ENCODE measurements at places on chromosomes 5 and 9.

DNA sequence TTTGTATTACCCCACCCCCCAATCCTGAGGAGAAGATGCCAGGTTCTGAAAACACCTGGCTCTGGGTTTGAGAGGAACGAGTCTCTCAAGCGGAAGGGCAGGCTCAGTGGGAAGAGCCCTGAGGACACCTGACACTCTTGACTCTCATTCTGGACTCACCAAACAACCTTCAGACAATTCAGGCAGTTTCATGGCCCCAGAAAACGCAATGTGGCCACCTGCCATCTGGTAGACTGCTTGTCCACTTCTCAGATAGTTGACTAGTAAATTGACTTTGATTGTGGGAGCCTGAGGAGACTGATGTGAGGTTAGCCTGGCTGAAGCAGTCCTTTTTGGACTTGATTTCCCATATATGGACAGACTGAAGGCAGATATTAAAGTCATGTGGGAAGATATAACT lies 117.5 kb upstream of the FSTL4 start:
- DNase-seq: no peak

- no peak for DNase-seq
Observed at GRCh38 chr5:172765766-172766286, 5.2 kb downstream of the DUSP1 start.

GRCh38 chr9:3835393-3835792 lies 309.6 kb upstream of the RFX3 start:
- no peak for DNase-seq

- DNase-seq: no peak
Observed at GRCh38 chr5:84568171-84568570, 183.5 kb upstream of the EDIL3 start.

GRCh38 chr5:137096149-137097103 lies 402.7 kb downstream of the SPOCK1 start:
- DNase-seq: no peak

GRCh38 chr5:38803246-38803645 lies 42.6 kb upstream of the OSMR start:
- DNase-seq: no peak

DNA sequence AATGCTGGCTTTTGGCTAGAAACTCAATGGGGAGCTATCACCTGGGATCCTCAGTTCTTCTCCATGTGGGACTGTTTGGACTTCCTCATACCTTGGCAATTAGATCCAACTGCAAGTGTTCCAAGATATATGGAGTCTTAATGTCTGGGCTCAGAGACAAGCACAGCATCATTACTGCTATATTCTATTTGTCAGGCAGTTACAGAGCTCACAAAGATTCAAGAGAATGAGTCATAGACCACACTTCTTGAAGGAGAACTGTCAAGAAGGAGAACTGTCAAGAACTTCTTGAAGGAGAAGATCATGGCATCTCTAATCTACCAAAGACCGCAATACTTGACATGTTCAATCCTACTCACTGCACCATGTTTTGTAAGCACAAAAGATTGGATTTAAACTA lies 106.8 kb upstream of the NREP start:
- no peak for DNase-seq

DNA sequence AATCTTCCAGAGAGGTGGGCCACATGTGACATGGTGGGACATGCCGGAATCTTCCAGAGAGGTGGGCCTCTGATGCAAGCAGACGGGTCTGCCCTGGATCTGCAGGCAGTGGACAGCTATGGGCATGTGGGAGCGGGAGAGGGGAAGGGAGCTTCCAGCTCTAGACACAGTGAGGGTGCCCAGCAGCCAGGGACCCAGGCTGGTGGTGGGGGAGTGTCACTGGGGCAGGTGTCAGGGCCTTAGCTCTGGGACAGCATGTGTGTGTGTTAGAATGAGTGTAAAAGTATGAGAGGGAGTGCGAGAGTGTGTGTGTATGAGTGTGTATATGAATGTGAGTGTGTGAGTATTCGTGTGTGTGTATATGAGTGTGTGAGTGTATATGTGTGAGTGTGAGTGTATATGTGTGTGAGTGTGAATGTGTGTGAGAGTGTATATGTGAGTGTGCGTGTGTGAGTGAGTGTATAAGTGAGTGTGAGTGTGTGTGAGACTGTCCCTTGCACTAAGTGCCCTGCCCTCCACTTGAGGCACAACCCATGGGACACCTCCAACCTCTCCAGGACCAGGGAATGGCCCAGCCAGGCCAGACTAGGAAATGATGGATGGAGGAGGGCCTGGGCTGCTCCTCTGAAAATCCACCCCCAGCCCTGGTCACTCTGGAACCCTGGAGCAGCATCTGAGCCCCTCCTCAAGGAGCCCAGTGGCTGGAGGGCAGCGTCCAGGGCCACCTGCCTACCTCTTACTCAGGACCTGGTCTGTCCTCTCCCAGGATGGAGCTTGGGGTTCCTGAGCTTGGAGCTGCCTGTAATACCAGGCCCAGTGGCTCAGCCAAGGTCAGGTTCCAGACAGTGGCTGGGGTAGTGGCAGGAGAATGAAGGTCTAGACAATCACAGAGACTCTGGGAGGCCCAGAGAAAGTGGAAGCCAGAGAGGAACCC lies 122.2 kb downstream of the C9orf50 start:
- DNase-seq: no peak

GRCh38 chr9:104743376-104743985 lies 4.0 kb upstream of the NIPSNAP3A start:
- DNase-seq: no peak

GRCh38 chr9:87137718-87138117 lies 190.4 kb upstream of the GAS1 start:
- DNase-seq: no peak

DNA sequence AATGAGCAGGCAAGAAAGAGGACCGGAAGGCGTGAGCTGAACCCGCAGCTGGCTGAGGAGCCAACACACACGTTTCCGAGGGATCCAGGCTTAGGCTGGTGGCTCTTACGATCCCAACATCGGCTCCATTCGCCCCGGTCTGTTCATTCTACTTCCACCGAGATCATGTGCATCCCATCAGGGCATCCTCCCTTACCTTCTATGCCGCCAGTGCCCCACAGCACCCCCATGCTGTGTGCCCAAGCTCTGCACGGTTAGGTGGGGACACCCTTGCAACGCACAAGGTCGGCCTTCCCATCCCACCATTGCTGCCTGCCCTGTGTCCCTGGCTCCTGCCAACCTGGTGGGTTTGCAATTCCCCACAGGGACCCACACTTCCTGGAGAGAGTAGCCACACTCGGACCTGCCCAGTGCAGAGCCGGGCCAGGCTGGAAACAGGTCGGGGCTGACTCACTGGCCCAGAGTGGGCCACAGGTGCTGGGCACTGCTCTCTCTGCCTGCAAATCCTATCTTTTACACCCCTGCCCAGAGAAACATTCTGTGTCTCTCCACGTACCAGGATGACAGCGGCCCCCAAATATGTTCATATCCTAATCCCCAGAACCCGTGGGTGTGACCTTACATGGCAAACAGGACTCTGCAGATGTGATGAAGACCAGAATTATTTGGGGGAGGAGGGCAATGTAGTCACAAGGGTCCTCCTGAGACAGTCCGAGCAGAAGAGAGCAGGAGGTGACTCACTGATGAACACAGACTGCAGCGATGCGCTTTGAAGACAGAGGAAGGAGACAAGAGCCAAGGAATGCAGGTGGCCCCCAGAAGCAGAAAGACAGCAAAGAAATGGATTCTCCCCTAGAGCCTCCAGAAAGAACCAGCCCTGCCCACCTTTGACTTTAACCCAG lies 182.2 kb downstream of the AUH start:
- no peak for DNase-seq

DNA sequence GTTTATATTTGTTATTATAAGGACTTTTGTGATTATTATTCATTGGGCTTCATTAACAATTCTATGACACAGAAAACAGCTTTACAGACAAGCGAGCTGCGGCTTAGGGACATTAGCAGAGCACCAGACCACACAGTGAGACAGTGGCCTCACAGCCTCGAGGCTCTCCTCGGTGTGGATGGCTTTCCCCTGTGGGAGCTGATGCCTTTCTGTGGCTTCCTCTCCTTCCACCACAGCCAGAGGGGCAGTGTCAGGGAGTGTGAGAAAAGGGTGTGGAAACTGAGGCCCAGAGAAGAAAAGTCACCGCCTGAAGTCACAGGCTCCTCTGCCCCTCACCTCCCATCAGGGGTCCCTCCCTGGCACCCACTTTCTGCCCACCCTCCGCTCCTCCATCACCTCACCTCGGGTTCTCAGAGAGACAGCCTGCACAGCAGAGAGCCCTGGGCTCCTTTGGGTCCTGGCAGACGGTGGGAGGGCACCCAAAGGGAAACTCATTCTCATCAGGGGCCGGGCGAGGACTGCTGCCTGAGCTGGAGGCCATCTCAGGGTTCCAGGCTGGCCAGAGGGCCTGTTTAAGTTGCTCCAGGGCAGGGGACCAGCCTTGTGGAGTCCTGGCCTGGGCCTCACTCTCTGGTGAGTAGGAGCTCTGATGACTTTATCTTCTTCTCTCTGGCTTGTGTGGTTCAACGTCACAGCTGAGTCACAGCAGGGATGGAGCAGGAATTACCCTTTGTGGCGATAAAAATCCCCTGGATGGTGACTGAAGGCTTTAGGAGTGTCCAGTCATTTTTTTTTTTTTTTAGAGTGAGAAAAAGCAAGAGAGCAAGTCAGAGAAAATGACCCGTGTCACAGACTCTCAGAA lies 830 bp downstream of the TRAF1 start:
- peak; percentile 67 for DNase-seq

- no peak for DNase-seq
Observed at GRCh38 chr9:69380811-69381210, 55.8 kb downstream of the ENTREP1 start.

- DNase-seq: no peak
Observed at GRCh38 chr5:137415231-137415681, 83.9 kb downstream of the SPOCK1 start.

- no peak for DNase-seq
Observed at GRCh38 chr9:109241207-109241606, 74.2 kb upstream of the FRRS1L start.

DNA sequence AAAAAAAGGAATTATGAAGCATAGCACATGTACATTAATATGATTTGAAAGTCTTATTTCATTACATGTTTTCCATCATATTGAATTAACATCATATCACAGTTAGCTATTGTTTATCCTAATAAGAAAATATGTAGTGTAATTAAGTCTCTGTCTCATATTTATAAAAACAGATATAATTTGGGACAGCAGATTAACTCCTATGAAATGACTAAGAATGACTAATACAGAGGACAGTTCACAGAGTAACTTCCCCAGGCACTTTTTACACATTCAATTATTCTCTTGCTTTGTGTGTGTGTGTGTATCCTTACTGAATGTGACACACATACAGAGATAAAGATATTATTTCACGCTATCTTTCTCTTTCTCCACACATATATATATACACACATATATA lies 2400.9 kb upstream of the C9orf72 start:
- no peak for DNase-seq

GRCh38 chr5:77003246-77003645 lies 27.0 kb upstream of the AGGF1 start:
- no peak for DNase-seq

GRCh38 chr5:73174100-73174815 lies 1.3 kb downstream of the TMEM174 start:
- no peak for DNase-seq

DNA sequence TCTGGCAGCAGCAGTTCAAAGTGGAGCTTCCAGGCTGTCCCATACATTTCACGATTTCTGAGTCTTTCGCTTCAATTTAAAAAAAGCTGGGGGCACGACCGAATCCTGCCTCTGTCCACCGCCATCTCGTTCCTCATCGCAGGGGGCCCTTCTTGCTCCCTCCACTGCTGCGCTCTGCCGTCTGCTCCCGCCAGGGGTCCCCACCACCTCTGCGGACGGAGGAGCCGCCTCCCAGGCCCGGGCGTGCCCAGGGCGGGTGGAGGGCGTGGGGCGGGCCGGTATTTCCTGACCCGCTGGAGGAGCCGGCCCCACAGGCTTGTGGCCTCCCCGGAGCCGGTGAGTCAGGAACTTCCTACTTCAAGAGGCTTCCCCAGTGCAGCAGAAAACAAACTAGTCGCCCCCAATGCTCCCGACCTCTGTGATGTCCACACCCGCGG lies 50.4 kb downstream of the USP20 start:
- peak; percentile 87 for DNase-seq

DNA sequence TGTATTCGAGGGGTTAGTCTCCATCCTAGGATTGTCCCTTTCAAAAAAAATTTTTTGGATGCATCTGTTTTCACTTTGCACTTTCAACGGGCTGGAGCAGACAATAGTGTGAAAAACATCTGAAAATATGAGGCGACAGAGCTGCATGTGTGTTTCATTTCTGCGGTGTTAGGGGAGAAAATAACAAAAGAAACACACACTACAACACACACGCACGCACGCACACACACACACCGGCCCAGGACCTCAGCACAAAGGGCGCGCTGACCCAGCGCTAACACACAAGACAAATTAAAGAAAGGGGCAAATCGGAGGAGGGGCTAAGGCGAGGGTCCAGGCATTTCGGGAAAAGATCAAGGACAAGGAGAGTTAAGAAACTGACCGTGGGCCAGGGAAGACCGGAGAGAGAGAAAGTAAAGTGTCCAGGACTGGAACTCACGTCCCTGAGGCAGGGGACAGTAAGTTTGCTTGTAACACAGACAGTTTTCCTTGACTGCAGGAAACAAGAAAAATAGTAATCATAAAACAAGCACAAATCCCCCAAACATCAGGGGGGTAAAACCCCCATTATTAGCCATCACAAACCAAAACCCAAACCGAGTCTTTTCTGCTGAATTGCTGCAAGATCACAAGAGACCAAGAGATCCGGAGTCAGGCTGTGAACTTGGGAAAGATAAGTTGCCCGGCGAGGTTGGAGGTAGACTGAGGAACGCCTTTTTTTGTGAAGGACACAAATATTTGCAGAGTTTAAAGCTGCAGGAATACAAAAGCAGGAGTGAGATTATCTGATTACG lies 302.1 kb downstream of the PARP8 start:
- DNase-seq: no peak

- DNase-seq: no peak
Observed at GRCh38 chr9:119453490-119453911, 84.3 kb upstream of the BRINP1 start.

- no peak for DNase-seq
Observed at GRCh38 chr9:137793196-137793841, 84.3 kb upstream of the CACNA1B start.

GRCh38 chr9:112169368-112169767 lies 5.7 kb downstream of the SUSD1 start:
- no peak for DNase-seq

DNA sequence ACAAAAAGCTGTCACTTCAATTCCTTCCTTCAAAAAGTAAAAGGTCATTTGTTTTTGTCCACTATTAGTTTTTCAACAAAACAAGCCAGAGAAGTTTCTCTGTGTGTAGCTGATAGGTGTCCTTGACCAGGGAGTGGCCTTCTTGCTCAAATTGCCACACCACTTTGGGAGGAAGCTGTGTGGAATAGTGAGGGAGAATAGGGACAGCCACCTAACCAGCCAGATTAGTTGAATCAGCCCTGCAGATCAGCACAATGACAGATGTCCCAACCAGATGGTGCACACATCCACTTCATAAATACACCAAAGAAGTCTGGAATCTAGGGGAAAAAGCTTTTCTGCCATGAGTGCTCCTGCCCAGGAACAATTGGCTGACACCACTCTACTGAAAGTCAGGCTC lies 37.2 kb downstream of the NREP start:
- DNase-seq: no peak

- no peak for DNase-seq
Observed at GRCh38 chr5:168875832-168876231, 296.7 kb upstream of the PANK3 start.

GRCh38 chr5:167861129-167861927 lies 430.1 kb upstream of the WWC1 start:
- DNase-seq: no peak

- no peak for DNase-seq
Observed at GRCh38 chr5:181133610-181134231, 2.8 kb upstream of the OR2V1 start.

GRCh38 chr9:33988219-33988890 lies 60.3 kb downstream of the UBAP2 start:
- no peak for DNase-seq

GRCh38 chr9:123225995-123226394 lies 42.4 kb downstream of the STRBP start:
- no peak for DNase-seq
